Adipocyte (in vitro differentiated cells): ENCODE measurements at places on chromosomes 2 and 18.

DNA sequence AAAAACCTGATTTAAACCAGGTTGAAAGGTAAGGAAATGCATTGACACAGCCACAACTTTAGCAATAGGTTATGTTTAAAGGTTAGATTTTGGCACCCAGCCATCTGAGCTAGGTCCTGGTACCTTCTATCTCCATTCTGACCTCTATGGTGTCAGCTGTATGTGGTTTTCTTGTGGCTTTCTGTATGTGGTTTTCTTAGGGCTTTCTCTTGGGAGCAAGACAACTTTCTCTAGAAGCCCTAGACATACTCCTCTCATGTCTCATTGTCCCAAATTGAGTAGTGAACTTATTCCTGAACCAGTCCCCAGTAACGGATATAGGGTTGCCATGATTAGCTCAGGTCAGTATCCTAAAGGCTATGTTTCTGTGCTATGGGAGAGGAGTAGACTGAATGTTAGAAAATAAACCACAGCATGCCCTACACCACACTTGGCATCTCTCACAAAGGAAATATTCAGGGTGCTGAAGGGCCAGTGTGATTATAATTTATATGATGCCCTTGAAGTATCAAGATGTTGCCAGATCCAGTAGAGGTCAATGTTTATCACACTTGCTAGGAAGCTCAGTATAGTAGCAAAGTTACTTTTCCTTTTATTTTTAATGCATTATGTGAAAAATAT is 176.1 kb downstream of the CAPN13 start:
- no peak for DNase-seq

- DNase-seq = no peak
Measured at GRCh38 chr2:44237221-44237620, 38.1 kb upstream of the SLC3A1 start.

DNA sequence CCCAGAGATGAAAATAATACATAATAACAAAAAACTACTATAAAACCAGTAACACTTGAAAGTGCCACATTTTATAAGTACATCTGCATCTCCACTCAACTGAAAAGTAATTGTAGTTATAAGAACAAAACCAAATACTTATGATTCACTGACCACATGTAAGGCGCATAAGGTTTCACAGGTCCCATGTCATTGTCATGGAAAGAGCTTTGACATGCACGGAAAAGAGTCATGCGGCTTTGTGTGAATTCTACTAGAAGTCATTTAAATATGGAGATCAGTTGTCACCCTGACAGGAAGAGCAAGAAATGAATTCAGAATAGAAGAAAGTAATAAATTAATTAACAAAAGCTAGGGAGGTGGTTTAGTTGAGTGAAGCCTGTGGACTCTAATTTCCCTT is 459.1 kb downstream of the CDH2 start:
- no peak for DNase-seq

DNA sequence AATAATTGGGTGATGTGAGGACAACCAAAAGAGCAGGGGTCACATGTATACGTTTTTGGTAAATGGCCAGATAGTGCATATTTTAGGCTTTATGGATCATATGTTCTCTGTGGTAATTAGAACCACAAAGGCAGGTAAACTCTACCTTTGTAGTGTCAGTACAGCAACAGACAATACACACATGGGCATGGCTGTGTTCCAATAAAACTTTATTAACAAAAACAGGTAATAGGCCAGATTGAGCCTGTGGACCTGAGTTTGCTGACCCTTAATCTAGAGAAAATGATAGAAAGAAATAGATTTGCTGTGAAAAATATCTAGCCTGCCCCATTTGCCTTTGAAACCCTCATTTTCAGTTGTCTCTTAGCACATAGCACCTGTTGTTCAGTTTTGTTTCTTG is 177.2 kb upstream of the CXCR4 start:
- no peak for DNase-seq

DNA sequence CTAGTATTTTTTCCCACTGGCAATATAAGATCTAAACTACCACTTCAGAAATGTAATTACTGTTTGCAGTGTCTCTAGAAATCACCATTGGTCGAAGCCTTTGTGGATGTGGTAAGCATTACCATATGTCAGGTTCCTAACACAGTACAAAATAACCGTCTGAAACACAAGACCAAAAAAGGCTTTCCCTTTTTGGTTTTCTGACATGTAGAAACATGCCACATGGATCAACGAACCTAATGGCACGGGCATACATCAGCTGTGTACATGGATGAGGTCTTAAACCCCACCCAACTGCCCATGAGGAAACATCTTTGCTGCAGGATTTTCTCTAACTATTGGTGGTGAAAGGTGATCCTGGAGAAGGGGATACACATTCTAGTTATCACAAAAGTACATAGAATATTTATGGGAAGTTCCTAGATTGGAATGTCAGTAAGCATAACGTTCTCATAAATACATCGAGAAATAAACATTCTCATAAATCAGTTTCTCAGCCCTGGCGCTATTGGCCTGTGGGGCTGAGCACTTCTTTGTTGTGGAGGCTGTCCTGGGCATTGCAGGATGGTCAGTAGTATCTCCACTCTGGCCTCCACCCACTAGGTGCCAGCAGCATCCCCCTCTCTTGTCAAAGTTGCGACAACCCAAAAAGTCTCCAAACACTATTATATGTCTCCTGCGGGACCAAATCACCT is 9.0 kb downstream of the VIT start:
- peak; percentile 25 for DNase-seq
